ENCODE measurements at places on chromosomes 2 and 18. TPM values are rescaled to one million over a fixed set of nuclear protein-coding genes. Genes with fewer than 3 reads are reported as not detected.

- no peak for DNase-seq
Observed at GRCh38 chr2:53848062-53848461, 11.7 kb downstream of the GPR75 start.

GRCh38 chr2:188884517-188884916, 89.7 kb upstream of the COL3A1 start:
- DNase-seq, result no peak

DNA sequence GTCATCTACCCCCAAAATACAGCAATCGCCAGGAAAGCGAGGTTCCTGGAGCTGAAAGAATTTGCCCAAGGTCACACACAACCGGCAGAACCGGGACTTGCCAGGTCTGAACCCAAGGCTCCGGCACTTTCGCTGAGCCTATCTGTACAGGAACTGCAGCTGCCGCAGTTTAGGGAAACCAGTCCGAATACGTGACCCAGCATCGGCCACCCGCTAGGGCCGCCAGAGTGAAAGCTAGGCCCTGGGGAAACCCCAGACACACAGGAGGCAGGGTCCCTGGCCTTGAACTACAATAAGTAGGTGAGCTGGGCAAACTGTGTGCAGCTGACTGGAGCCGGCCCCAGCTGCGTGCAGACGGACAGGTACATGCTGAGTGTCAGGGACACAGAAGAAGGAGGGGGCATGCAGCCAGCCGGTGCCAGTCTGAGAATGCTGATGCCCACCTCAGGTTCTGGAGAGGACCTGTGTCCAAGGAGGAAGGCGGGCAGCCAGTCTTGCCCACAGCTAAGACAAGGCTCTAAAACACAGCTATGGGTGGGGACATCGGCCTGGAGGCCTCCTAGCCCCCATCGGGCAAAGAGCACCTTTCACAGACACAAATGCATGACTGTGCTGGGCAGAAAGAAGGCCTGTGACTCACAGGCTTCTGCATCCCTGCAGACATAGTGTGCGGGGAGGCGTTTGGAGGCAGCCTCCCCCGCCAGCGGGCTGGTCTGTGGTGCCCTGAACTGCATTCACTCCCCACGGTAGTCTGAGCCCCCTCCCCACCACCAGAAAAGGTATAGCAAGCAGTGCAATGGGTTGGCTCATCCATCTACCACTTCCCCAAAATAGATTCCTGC, 107.4 kb upstream of the ID2 start:
- DNase-seq, result no peak

GRCh38 chr2:84238907-84239306, 220.2 kb downstream of the SUCLG1 start:
- DNase-seq, result no peak

- DNase-seq, result no peak
Observed at GRCh38 chr2:238143239-238143951, 4.9 kb downstream of the KLHL30 start.

Gene ASB18
- total RNA-seq, result not detected

DNA sequence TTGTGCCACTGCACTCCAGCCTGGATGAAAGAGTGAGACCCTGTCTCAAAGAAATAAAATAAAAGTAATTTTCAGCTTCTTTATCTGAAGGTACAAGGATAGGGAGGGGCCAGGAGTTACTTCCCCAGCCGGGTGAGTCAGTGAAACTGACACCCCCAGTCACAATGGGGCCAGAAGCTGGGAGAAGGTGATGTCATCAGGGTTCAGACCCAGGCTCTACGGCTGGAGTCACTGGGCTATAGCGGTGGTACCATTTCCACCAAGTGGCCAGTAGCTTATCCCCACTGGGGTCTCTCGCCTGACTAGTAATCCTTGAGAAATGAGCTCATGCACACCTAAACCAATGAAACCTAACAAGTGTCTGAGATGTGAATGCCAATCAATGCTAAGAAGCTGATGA, 107.9 kb downstream of the ALPK2 start:
- DNase-seq, result no peak

- no peak for DNase-seq
Observed at GRCh38 chr2:143682436-143683055, 553.3 kb downstream of the ARHGAP15 start.

GRCh38 chr2:219417374-219417773, 803 bp upstream of the DES start:
- DNase-seq, result no peak

- DNase-seq, result peak; percentile 17
Observed at GRCh38 chr2:238445409-238446190, 18.9 kb downstream of the ASB1 start.

GRCh38 chr2:102932501-102932900, 170.7 kb downstream of the TMEM182 start:
- no peak for DNase-seq

Gene CPO
- 0.24 TPM for total RNA-seq

- no peak for DNase-seq
Observed at GRCh38 chr18:61993831-61994230, 101.0 kb upstream of the RNF152 start.

Gene CAPN14
- 0.14 TPM for total RNA-seq

Gene CIB4
- total RNA-seq, result not detected
